Right atrium auricular region (tissue), 2 donors: ENCODE measurements at places on chromosomes 3 and 15.

DNA sequence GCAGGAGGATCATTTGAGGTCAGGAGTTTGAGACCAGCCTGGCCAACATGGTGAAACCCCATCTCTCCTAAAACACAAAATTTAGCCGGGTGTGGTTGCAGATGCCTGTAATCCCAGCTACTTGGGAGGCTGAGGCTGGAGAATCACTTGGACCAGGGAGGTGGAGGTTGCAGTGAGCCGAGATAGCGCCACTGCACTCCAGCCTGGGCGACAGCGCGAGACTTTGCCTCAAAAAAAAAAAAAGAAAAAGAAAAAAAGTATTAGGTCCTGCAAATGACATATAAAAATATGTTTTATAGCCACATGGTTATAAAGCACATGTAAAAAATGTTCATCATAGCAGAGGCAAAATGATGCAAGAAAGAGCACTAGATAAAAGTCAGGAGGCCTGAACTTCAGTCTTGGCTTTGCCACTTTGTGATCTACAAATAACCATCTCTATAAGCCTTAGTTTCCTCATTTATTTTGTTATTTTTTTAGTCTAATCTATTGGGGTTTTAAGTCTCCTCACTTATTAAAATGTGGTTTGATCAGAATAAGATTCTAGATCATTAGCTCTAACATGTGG, 4.9 kb downstream of the SLC12A6 start:
- H3K4me1 ChIP-seq: no peaks in the 10 kb centered on the region
- no peaks in the 10 kb centered on the region for H3K27me3 ChIP-seq
- no peak overlapping the region for H3K4me3 ChIP-seq
- no peak for DNase-seq
- no peak overlapping the region for H3K27ac ChIP-seq
- H3K36me3 ChIP-seq: no peaks in the 10 kb centered on the region

GRCh38 chr3:72973031-72973723, 23.4 kb upstream of the PPP4R2 start:
- H3K4me1 ChIP-seq: no peaks in the 10 kb centered on the region
- no peak overlapping the region for H3K4me3 ChIP-seq
- H3K36me3 ChIP-seq: peaks cover 4% of the 10 kb centered on the region
- DNase-seq: no peak

DNA sequence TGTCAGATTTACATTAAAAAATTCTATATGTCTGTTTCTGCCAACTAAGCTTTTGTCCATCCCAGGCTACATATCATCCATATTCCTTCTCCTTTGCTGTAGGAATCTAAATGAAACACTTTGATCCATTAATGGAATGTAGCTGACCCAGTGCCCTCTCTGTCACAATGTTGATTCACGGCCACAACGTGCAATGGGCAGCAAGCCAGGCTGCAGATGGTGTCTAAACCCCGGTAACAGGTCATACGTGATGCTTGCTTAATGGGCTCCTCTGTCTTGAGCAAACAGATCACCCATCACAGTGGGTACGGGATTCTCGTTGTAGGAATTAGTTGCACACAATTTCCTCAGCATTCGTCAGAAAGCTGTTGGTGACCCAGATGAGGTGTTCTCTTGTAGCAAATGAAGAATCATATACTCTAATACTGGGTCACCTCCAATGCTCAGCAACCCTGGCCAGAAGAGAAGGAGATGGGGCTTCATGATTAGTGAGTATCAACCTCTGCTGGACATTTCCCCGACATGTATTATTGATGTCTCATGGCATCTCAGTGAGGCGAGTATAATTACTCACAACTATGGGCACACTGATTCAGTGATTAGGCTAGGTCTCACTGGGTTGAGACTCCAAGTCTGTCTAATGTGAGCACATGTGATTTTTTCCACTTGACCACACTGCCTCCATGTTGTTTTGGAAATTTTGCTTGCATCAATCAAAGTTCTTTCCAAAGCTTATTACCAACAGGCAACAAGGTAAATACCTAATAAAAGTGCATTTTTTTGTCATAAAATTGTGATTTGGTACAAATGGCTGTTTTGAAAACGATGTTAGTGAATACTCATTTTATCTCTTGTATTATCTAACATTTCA, 12.9 kb upstream of the DCBLD2 start:
- DNase-seq: no peak
- H3K27me3 ChIP-seq: no peaks in the 10 kb centered on the region
- H3K36me3 ChIP-seq: no peaks in the 10 kb centered on the region
- no peaks in the 10 kb centered on the region for H3K4me1 ChIP-seq

GRCh38 chr15:72912121-72912520, 128.6 kb upstream of the ADPGK start:
- DNase-seq: no peak
- H3K27me3 ChIP-seq: no peaks in the 10 kb centered on the region
- no peaks in the 10 kb centered on the region for H3K36me3 ChIP-seq
- H3K4me1 ChIP-seq: no peaks in the 10 kb centered on the region

DNA sequence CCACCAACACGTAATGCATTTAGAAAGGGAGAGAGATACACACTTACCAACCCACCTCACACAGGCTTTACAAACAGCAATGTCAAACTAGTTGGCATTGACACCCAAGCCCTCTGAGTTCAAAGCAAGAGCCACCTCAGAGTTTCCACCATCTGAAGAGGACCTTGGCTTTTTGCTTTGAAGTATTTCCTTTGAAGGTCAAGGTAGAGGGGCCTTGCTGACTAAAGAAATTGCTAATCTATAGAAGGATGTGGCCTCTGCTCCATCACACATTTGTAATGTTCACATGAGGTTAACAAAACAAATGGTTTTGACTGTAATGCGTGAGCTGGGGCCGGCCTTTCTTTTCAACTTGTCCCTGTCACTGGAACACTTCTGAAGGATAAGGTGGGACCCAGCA, 117.7 kb downstream of the POLR2M start:
- H3K27ac ChIP-seq: peak overlapping the region; percentile 17
- no peaks in the 10 kb centered on the region for H3K36me3 ChIP-seq
- H3K4me1 ChIP-seq: no peaks in the 10 kb centered on the region
- no peak for DNase-seq
- no peak overlapping the region for H3K4me3 ChIP-seq

DNA sequence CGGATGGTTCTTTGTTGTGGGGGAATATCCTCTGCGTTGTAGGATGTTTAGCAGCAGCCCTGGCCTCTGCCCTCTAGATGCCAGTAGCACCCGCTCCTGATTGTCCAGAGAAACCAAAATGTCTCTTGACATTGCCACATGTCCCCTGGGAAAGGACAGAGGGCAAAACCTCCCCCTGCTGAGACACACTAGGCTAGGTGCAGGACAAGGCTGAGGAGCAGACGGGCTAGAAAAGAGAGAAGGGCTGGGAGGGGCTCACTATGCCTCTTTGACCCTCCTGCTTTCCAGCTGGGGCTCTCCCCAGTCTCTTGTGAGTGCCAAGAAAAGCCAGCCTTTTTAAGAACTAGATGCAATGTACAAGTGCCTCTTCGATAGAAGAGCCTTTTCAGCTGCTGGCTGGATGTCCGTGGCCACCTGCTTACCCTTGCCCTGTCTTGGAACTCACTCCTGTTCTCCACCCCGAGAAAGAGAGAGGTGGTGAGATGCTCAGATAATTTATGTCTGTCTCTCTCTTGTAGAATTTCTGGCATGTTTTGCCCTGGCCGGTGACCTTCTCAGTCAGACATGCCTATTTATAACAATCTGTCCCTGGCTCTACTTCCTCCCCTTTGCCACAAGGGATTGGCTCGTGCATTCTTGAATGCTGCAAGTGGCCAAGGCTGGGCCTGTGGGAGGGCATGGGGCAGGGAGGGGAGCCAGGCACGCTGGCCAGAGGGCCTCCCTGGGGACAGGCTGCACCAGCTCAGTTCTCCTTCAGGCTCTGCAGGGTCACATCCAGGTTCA, 142.6 kb downstream of the RPLP1 start:
- DNase-seq: peak; percentile 64
- no peaks in the 10 kb centered on the region for H3K27me3 ChIP-seq
- H3K4me1 ChIP-seq: no peaks in the 10 kb centered on the region
- H3K27ac ChIP-seq: peak overlapping the region; percentile 81
- H3K36me3 ChIP-seq: no peaks in the 10 kb centered on the region
